ENCODE measurements at places on chromosomes 2 and 18.

GRCh38 chr2:197308585-197308984 is 2.0 kb downstream of the ANKRD44 start:
- DNase-seq = no peak

GRCh38 chr2:32291746-32292145 is 14.0 kb downstream of the YIPF4 start:
- DNase-seq = no peak

GRCh38 chr2:121450301-121450700 is 80.4 kb upstream of the RNU4ATAC start:
- no peak for DNase-seq

DNA sequence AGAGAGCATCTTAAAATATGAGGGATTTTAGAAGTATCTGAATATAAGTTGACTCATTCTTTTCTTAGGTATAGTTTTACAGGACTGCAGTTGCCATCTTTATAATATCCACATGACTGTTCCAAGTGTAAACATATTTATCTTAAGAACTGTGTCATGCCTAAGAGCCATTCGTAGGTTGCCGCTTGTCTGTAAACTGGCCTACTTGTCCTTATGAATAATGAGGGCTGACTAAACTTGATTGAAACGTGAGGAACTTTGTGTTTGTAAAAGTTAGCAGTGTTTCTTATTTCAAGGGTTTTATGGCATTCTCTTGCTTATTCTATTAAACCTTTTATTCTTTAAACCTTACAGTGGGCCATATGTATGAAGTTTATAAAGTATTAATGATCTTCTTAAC is 99.6 kb downstream of the MAP3K20 start:
- DNase-seq = no peak

DNA sequence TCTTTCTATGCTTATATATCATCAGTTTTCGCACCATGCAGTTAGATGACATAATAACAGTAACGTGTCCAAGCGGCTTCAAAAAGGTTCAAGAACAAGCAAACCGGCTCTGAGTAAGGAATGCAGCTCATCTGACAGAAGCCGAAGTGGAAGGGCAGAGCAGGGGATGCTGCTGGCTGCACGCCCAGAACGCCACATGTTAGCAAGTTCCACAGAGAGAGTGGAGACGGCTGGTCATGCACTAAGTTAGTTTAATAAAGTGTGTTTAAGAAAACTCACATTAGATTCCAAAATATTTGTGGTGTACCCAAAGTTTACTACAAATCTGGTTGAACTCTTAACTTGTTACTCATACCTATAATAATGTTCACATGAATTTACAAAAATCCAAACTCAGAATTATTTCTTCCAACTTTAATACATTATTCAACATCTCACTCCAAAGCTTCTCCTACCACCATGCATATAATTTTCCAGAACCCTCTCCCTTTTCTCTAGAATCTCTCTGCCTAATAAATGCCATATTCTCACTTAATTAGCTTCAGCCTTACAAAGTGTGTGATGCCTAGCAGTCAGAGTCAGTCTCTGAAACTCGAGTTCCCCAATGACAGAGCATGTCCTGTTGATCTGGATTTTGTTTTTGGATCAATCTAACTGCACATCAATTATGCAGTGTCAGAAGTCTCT is 170.0 kb downstream of the DNAH7 start:
- no peak for DNase-seq

GRCh38 chr2:77642339-77642738 is 120.2 kb upstream of the LRRTM4 start:
- no peak for DNase-seq

- DNase-seq = no peak
These were observed 93.0 kb upstream of the MCFD2 start for GRCh38 chr2:47008381-47009252.

GRCh38 chr18:24157855-24158254 is 19.0 kb downstream of the CABYR start:
- no peak for DNase-seq

DNA sequence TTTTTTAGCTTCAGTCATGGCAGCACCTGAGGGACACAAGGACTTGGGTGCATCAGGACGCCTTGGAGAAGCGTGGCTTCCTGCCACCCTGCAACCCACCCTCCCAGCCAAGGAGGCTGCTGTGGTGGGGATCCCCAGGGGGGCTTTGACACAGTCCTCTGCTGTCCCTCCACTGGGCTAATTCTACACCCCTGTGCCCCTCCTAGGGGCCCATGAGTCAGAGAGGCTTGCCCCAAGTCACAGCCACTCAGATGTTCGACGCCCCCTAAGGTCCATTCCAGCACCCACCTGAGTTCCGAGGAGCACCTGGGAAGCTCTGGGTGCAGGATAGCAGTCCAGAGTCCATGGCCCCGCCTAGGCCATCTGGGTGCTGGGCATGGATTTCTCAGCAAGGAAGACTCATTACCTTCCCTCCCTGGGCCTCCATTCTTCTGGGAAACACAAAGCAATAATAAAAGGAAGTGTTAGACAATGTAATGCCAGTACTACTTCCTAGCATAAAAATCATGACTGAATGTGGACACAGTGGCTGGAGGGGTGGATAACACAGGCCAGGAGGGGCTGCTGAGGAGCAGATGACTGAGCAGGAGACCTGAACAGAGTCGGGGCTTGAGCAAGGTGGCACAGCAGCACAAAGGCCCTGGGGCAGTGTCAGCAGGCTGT is 3.7 kb downstream of the ALPG start:
- no peak for DNase-seq

- no peak for DNase-seq
These were observed 193.0 kb upstream of the NETO1 start for GRCh38 chr18:73060666-73061288.

GRCh38 chr18:35507192-35507591 is 9.4 kb upstream of the INO80C start:
- no peak for DNase-seq

GRCh38 chr2:36502081-36502480 is 95.9 kb downstream of the FEZ2 start:
- DNase-seq = no peak

- DNase-seq = no peak
These were observed 107.4 kb downstream of the NOL4 start for GRCh38 chr18:34117319-34117718.

GRCh38 chr2:60075048-60075447 is 478.4 kb downstream of the BCL11A start:
- no peak for DNase-seq

All from cerebellar nuclear complex (tissue), 1 donor.